Stimulated activated CD8-positive, alpha-beta memory T cell treated with anti-CD3 and anti-CD28 coated beads, Interleukin-7, amount 100 ng/mL, for 1 hour (primary cell): ENCODE measurements at places on chromosomes 3 and 15.

DNA sequence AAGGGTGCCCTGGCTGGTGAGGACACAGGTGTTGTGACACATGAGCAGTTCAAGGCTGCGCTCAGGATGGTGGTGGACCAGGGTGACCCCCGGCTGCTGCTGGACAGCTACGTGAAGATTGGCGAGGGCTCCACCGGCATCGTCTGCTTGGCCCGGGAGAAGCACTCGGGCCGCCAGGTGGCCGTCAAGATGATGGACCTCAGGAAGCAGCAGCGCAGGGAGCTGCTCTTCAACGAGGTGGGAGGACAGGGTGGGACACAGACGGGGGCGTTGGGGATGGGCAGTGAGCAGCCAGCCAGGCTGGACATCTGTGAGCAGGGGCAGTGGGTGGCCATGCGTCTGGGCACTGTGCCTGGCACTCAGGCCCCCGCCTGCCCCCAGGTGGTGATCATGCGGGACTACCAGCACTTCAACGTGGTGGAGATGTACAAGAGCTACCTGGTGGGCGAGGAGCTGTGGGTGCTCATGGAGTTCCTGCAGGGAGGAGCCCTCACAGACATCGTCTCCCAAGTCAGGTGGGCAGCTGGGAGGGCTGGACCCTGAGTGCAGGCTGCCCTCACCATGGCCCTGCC lies 10.3 kb downstream of the ANKRD63 start:
- DNase-seq: no peak

- DNase-seq: no peak
Measured at GRCh38 chr3:69878254-69878653, 121.3 kb upstream of the SAMMSON start.

- no peak for DNase-seq
Measured at GRCh38 chr15:38046257-38047051, 112.0 kb downstream of the TMCO5A start.

DNA sequence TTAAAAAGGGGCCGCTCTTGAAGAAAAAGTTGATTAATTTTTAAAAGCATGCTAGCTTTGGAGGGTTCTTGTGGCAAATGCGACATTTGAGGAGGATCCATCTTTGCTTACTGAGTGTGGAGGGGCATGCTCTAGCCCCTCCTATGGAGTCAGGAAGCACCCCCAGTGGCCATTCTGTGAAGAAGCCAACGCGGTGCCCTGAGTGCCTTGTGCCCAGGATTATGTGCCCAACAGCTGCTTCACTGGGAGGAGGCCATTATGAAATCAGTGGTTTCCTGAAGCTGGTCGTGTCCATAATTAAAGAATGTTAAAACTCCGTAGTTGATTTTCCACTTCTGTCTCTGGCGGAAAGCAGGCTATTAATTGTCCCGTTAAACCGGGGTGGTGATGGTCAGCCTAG lies 69.1 kb upstream of the TNFAIP8L3 start:
- no peak for DNase-seq

DNA sequence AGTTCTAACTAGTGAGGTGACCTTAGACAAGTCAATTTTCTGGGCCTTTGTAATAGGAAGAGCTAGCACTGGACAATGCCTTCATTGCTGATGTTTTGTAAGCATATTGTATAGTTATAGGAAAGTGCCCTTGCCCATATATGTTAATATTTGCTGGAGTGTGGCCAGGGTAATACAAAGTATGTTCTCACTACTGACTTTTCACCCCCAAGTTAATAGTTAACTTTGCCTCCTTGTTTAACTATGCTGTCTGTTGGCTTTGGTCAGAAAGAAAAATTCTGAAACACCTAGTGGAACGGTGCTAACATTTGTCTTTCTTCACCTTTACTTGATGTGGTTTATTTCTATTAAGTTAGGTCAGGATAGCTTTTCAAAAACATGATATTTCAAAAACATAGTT lies 287.4 kb upstream of the CTNNB1 start:
- no peak for DNase-seq

DNA sequence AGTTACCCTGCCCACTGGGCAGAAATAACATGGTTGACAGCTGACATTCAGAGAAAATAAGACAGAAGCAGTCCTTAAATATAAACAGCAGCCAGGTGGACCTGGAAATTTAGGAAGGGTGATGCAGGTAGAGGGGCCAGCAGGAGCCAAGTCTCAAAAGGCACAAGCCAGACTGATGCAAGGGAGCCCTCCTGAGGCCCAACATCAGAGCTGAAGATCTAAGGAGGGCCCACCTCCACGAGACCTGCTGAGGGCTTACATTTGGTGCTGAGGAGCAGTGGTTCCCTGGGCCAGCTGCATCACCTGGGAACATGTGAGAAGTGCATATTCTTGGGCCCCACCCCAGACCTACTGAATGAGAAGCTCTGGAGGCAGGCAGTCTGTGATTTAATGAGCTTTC lies 105.5 kb upstream of the TRIM42 start:
- DNase-seq: no peak

DNA sequence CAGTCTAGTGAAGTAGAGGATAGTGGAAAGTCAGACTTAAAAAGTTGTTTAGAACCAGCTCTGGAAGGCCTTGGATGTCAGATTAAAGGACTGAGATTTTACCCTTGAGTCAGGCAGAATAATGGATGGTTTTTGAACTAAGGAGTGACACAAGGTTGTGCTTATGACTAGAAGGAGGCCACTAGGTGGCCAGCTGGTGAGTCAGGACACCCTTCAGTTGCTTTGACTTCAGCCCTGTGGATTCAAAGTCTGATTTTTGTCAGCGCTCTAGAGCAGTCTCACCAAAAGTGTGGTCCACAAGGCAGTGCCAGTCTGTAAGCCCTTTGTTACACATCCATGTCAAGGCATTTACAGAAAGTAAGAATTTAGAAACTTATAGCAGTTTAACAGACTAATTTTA lies 3.8 kb upstream of the GABPB1 start:
- DNase-seq: no peak
